ENCODE measurements at places on chromosomes 5 and 9.
A peak's percentile ranks its signal among the peaks of the same experiment; 100 is the strongest.

GRCh38 chr9:17117372-17117771 lies 17.5 kb upstream of the CNTLN start:
- H3K27me3 ChIP-seq: no peaks in the 10 kb centered on the region
- no peaks in the 10 kb centered on the region for H3K4me1 ChIP-seq
- no peaks in the 10 kb centered on the region for H3K36me3 ChIP-seq
- no peak for DNase-seq
- H3K27ac ChIP-seq: no peak overlapping the region

GRCh38 chr9:114981063-114981462 lies 50.7 kb upstream of the TNFSF8 start:
- H3K4me1 ChIP-seq: no peaks in the 10 kb centered on the region
- DNase-seq: no peak
- no peaks in the 10 kb centered on the region for H3K27me3 ChIP-seq
- no peaks in the 10 kb centered on the region for H3K36me3 ChIP-seq

DNA sequence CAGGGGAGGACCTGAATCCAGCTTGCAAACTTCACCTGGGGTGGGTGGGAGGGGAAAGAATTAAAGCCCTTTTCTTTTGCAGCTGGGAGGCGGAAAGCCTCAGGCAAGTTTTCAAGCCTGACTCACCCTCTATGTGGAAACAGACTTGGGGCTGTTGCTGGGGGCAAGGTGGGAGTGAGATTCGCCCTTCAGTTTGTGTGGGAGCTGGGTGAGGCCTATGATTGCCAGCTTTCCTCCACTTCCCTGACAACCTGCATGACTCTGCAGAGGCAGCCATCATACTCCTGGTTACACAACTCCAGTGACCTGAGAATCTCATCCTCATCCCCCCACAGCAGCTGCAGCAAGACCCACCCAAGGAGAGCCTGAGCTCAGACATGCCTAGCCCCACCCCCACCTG lies 43.2 kb upstream of the SREK1 start:
- H3K4me3 ChIP-seq: no peak overlapping the region
- H3K27ac ChIP-seq: no peak overlapping the region
- DNase-seq: no peak

DNA sequence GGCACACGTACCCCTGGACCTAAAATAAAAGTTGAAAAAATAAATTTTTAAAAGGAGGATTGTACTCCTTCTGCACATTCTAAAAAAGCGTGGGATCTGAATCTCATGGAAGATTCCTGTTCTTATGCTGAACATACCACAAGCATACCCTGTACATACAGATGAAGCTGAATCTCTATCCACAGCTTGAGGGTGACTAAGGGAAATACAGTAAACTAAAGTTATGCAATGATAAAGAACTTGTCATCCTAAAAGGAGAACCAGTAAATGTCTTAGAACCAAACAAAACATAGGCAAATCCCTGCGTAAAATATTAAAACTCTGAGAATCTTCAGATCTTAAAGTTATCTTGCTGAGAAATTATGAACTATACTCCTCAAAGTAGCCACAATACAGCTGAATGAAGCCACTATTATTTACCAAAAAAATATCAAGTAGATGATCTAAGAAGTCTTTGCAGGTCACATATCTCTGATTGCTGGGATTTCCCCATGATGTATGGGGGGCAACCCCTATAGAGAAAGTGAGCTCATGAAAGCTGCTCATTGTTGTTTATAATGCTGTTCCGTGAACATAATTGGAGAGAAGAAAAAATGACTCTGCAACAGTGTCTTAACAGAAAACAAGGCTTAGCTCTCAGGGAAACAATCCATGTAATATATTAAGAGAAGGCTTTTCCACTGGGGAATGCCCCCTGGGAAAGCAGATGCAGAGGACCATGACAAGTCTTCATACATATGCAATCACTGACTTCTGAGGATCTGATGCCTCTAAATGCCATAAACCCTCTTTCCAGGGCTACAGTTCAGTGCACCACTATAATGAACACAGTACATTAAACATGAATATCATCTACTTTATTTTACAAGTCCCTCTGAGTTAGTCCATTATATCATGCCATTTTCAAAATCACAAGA lies 210.1 kb downstream of the EPB41L4A start:
- DNase-seq: no peak
- no peaks in the 10 kb centered on the region for H3K4me1 ChIP-seq
- no peaks in the 10 kb centered on the region for H3K36me3 ChIP-seq
- peaks cover 2% of the 10 kb centered on the region for H3K27me3 ChIP-seq

GRCh38 chr9:136847088-136847825 lies 2.0 kb upstream of the PHPT1 start:
- H3K4me3 ChIP-seq: peak overlapping the region; percentile 92
- H3K36me3 ChIP-seq: no peaks in the 10 kb centered on the region
- H3K4me1 ChIP-seq: peaks cover 70% of the 10 kb centered on the region
- H3K27me3 ChIP-seq: no peaks in the 10 kb centered on the region

DNA sequence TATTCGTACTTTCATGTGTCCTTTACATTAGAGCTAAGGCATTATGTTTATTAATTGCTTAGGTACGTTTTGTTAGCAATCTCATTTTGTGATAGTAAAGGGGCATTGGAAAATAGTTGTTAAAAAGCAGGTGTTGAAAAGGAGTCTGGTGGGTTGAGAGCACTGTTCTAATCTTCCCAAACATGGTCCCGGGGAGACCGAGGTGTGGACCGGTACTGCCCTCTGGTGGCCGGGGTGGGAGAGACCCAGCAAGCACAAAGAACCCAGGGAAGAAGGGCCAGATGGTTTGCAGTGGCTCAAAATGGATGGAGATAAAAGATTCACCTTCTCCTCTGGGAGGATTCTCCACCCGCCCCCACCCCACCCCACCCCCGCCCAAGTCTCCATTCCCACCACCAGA lies 26.1 kb downstream of the IDNK start:
- no peak overlapping the region for H3K27ac ChIP-seq
- H3K36me3 ChIP-seq: peaks cover 27% of the 10 kb centered on the region
- no peaks in the 10 kb centered on the region for H3K27me3 ChIP-seq
- H3K4me3 ChIP-seq: no peak overlapping the region

GRCh38 chr9:123654994-123655637 lies 274.8 kb downstream of the DENND1A start:
- no peaks in the 10 kb centered on the region for H3K27me3 ChIP-seq
- H3K36me3 ChIP-seq: peaks cover 5% of the 10 kb centered on the region
- no peak overlapping the region for H3K4me3 ChIP-seq
- H3K27ac ChIP-seq: no peak overlapping the region
- no peak for DNase-seq
- H3K4me1 ChIP-seq: no peaks in the 10 kb centered on the region

Measured in T-cell (primary cell).